Activated CD4-positive, alpha-beta T cell treated with anti-CD3 and anti-CD28 coated beads, Interleukin-2, amount 10 ng/mL, durations not matched to agents 24 days and 14 days (primary cell): ENCODE measurements at places on chromosomes 2 and 18. TPM values are rescaled to one million over a fixed set of nuclear protein-coding genes. Genes with fewer than 3 reads are reported as not detected.

Gene SNRNP200
- 197 and 203 TPM in 2 replicates for total RNA-seq

GRCh38 chr18:77448046-77448445 lies 198.4 kb downstream of the GALR1 start:
- DNase-seq = no peak

DNA sequence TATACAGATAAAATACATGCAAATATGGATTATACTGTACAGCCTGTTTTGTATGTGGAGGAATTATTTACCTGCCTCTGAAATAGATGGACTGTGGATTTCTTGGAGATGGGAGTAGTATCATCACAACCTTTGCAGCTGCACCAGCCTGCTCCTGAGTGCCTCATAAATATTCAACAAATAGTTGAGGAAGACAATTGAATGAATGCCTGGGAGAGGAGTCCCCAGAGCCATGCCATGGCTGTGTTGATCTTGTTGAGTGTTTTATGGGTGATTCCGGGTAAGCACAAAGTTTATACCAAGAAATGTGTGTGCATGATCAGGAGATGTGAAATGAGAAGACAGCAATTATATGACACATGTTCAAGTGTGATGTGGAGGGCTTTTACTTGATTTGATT lies 225.0 kb downstream of the FHOD3 start:
- no peak for DNase-seq

DNA sequence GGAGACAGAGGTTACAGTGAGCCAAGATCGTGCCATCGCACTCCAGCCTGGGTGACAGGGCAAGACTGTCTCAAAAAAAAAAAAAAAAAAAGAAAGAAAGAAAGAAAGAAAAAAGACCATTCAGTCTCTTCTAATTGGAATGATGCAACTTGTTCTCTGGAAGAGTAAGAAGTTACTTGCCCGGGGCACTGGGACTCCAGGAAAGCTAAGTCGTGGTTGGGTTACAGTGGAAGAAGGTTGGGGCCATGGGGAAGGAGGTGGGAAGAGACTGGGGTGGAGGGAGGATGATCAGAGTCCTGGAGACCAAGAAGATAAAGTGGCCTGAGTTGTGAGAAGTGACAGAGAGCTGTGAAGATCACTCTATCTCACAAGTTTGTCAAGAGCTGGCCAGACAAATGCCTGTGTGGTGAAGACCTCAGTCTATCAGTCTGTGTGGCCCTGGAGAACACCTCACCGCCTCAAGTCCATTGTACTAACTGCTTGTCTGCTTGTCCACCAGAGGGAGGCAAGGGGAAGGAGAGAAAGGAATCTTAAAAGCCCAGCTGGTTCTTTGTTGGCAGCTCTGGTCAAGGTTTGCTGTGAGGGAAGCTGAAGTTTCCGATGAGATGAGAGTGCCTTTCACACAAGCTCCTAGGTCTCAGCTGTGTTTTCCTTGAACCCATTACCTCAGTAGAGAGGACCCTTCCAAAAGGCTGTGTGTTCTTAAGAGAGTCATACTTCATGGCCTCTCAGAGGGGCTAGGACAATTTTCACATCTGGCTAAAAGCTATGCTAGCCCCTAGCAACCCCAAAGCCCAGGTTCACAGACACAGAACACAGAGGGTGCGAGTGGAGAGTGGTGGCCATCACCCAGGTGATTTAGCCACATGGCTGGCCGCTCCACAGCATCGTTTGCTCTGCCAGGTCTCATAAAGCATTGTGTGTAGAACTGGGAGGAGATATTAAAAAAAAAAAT lies 72.0 kb upstream of the TMEM178A start:
- DNase-seq = no peak

DNA sequence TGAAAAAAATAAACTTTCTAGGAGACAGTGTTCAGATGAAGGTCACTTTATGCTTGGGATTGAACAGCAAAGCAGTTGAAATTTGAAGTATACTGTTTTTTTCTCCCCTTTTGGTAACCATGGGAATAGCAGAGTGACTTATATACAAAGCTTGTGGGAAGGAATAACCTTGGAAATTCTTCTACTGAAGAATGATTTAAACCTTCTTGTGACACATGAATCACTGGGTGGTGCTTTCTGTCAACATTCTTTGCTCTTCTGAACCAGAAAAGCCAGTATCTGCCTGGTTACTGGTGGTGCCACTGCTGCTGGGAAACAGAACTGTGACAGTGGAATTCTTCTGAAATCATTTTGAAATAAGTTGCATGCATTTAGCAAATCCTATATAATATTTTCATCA lies 39.4 kb upstream of the RND3 start:
- DNase-seq = no peak

- no peak for DNase-seq
These were observed 270.0 kb upstream of the CDH19 start for GRCh38 chr18:66873899-66874298.
